ENCODE measurements at places on chromosomes 3 and 15.

DNA sequence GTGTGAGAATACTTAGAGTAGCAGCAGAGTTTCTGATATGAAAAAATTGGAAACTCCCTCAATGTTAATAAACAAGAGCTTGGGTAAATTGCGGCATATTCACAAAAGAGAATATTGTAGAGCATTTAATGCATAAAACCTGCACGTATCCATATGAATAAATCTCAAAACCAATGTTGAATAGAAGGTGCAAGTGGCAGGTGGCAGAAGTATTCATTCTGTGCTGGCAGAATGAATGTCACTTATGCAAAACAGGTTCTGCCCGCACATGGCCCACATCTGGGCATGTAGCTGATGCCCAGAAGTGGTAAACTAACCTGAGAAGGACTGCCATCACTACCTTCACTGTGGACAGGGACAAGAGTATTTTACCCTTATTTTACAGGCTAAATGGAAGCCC is 14.1 kb upstream of the PRSS50 start:
- H3K27ac ChIP-seq = no peak overlapping the region
- H3K27me3 ChIP-seq = no peaks in the 10 kb centered on the region
- H3K4me1 ChIP-seq = no peaks in the 10 kb centered on the region
- DNase-seq = no peak

- peak overlapping the region; percentile 6 for H3K27ac ChIP-seq
- no peak for DNase-seq
- no peaks in the 10 kb centered on the region for H3K27me3 ChIP-seq
- no peaks in the 10 kb centered on the region for H3K36me3 ChIP-seq
Observed at GRCh38 chr3:197540961-197541377, 14.8 kb downstream of the BDH1 start.

DNA sequence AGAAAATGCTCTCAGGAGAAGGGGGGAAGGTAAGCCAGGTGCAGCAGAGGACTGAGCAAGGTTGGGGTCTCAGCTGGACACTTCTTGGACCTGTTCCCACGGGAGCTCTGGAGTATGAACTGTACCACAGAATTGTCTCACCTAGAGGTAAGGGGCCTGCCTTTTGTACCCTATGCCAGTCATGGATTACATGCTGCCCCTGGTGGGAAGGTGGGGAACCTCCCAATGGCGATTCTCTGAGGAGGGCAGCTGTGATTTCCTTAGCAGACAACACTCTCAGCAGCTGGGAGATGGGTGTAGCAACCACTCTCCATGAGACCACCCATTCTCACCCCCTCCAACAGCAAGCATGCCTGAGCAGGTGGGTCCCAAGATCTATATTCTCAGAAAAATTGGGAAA is 329.4 kb upstream of the CTNNB1 start:
- no peaks in the 10 kb centered on the region for H3K36me3 ChIP-seq
- no peaks in the 10 kb centered on the region for H3K4me1 ChIP-seq
- no peak overlapping the region for H3K4me3 ChIP-seq
- H3K27ac ChIP-seq = no peak overlapping the region
- H3K27me3 ChIP-seq = no peaks in the 10 kb centered on the region

DNA sequence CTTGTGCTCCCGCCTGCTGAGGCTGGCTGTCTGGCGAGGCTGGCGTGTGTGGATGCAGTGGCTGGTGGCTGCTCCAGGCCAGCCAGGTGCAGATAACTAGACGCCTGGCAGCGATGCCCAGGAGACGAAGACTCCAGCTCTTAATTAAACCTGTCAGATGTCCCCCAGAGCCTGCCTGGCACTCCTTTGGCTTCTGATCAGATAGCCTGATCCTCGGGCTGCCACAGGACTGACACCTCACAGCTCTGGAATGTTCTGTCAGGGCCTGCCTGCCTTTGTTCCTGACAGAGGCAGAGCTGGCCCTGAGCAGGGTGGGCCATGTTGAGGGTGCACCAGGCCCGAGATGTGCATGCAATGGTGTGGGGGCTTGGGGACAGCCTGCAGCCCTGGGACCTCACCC is 36.5 kb downstream of the PLXNA1 start:
- H3K4me3 ChIP-seq = no peak overlapping the region
- H3K27me3 ChIP-seq = no peaks in the 10 kb centered on the region
- no peaks in the 10 kb centered on the region for H3K4me1 ChIP-seq
- DNase-seq = no peak

- H3K36me3 ChIP-seq = no peaks in the 10 kb centered on the region
- DNase-seq = no peak
- H3K27ac ChIP-seq = no peak overlapping the region
- H3K4me1 ChIP-seq = no peaks in the 10 kb centered on the region
- H3K27me3 ChIP-seq = no peaks in the 10 kb centered on the region
Observed at GRCh38 chr15:29233566-29233965, 36.1 kb downstream of the NSMCE3 start.

- H3K4me1 ChIP-seq = peaks cover 5% of the 10 kb centered on the region
- no peak overlapping the region for H3K4me3 ChIP-seq
- no peak for DNase-seq
- peaks cover 20% of the 10 kb centered on the region for H3K27me3 ChIP-seq
- H3K36me3 ChIP-seq = no peaks in the 10 kb centered on the region
- H3K27ac ChIP-seq = no peak overlapping the region
Observed at GRCh38 chr3:38031022-38031994, 1.9 kb upstream of the PLCD1 start.

GRCh38 chr3:66380200-66380932 is 120.5 kb downstream of the LRIG1 start:
- H3K4me3 ChIP-seq = no peak overlapping the region
- H3K4me1 ChIP-seq = no peaks in the 10 kb centered on the region
- no peaks in the 10 kb centered on the region for H3K27me3 ChIP-seq
- no peak for DNase-seq
